ENCODE measurements at places on chromosomes 5 and 9. TPM values are rescaled to one million over a fixed set of nuclear protein-coding genes. Genes with fewer than 3 reads are reported as not detected.
A peak's percentile ranks its signal among the peaks of the same experiment; 100 is the strongest.

- no peak for DNase-seq
Observed at GRCh38 chr9:119902611-119903010, 533.4 kb upstream of the BRINP1 start.

Gene ADGRD2
- not detected for polyA plus RNA-seq

Gene APBA1
- polyA plus RNA-seq = not detected

GRCh38 chr9:33230756-33231622 is 9.0 kb upstream of the SPINK4 start:
- no peak for DNase-seq

DNA sequence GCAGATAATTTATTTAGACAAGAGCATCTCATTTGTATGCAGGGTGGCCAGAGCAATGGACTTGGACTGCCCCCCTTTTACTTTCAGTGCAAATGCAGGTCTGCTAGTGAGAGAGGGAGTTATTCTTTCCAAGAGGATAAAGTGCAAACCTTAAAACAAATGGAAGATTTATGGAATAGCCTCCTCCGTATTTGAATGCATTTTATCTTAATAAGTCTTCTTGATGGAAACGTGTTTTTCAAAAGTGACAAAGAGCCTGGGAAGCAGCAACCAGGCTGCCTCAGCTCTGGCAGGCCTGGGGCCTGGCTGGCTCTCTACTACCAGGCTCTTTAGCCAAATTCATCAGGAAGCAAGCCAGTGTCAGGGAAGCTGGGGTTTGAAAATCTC is 6.8 kb downstream of the NR2F1 start:
- no peak for DNase-seq

GRCh38 chr9:92727716-92728700 is 36.6 kb downstream of the BICD2 start:
- DNase-seq = no peak

Gene SUSD3
- 46.4 TPM for polyA plus RNA-seq

DNA sequence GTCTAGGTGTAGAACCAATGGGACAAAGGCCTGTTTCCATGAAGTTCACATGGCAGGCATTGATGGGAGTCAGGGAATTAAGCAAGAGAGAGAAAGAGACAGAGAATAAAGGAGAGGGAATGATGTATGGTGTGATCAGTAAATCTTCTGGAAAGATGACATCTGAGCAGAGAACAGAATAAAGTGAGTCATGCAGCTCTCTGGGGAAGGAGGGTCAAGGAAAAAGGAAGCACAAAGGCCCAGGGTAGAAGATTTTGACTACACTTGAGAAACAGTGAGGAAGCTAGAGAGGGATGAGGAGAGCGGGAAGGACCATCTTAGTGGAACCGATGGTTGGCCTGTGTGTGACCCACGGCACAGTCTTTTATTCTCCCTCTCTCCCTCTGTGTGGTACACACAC is 425.9 kb downstream of the SPOCK1 start:
- DNase-seq = no peak

DNA sequence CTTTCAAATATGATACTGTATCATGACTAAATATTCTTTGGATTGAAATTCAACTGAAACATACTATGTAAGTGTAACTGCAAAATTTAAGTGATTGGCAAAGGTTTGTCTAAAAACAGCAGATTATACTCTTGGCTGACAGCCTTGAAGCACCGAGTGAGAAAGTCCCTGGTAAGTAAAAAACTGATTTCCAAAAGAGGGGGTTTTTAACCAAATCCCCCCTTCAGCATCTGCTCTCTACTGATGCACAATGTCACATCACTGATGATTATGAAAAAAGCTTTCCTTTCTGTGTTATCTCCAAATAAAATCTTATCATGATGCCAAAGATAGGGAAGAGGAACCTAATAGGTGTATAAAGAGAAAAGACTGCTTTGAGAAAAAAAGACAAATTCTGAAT is 141.0 kb downstream of the MEF2C start:
- DNase-seq = no peak

Gene PCDH1
- polyA plus RNA-seq = not detected

Gene DRD1
- polyA plus RNA-seq = not detected

Gene ZFP2
- 2.1 TPM for polyA plus RNA-seq

- no peak for DNase-seq
Observed at GRCh38 chr5:138601444-138601843, 26.2 kb upstream of the HSPA9 start.

Gene SOX30
- 0.42 TPM for polyA plus RNA-seq

DNA sequence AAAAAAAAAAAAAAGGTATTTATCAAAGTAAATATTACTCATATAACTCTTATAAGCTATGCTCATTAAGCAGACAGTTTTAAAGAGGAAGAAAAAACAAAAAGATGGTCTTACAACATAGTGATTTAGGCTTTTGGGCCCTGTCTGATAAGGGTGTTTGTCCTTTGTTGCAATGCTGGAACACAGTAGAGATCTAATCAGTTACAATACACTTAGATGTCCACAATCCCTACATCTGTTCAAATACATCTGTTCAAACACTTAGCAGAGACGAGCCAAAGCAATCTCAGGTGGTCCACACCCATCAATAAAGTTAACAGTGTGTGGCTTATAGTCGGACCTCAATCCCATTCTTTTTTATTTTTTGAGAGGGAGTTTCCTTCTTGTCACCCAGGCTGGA is 11.0 kb downstream of the PRXL2C start:
- no peak for DNase-seq

Gene FRMD3
- polyA plus RNA-seq = 1.1 TPM

- no peak for DNase-seq
Observed at GRCh38 chr9:38405785-38406184, 13.3 kb downstream of the ALDH1B1 start.

GRCh38 chr5:141484310-141484640 is 555 bp upstream of the PCDHGC4 start:
- DNase-seq = no peak

Gene ARID3C
- not detected for polyA plus RNA-seq

DNA sequence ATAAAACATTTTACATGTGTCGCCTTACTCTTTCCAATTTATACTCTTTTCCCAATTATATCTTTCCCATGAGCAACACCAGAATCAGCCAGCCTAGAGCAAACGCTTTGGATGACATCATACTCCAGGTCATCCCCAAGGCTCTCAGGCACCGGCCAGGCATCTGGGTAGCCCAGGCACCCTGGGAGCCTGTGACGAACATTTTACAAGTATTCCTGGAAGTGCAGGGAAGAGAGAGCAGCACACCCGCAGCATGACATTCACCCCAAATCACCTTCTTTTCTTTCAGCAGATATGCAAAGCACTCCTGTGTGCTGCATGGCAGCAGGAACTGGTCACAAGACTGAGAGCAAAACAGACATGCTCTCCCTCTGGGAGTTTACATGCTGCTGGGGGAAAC is 75.7 kb upstream of the SMIM23 start:
- no peak for DNase-seq

- DNase-seq = no peak
Observed at GRCh38 chr9:79781263-79781662, 209.5 kb downstream of the TLE4 start.

GRCh38 chr9:130107955-130108354 is 54.2 kb downstream of the GPR107 start:
- DNase-seq = no peak

- DNase-seq = no peak
Observed at GRCh38 chr9:127973169-127974000, 7.4 kb downstream of the EEIG1 start.

GRCh38 chr9:107223381-107223780 is 59.7 kb upstream of the RAD23B start:
- DNase-seq = no peak

- peak; percentile 84 for DNase-seq
Observed at GRCh38 chr5:55172937-55173686, at the start of gene CDC20B. Gene CDC20B, minus strand, starts transcription at chr5:55173177. Its CDS starts 177 bp downstream, at chr5:55173000.

DNA sequence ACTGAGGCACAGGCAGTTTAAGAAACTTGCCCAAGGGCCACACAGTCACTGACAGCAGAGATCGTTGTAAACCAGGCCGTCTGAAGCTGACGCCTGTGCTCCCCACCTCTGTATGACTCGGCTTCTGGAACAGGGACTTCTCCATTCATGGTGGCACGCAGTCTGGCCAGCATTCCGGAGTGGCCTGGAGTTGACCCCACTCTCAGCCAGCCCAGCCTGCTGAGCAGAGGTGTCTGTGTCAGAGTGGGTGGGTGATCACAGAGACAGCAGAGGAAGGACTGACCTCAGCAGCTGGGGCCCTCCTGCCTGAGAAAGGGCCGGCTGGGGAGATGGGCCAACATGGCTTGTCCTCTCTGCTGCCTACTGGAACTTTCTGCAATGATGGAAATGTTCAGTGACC is 12.6 kb downstream of the LRSAM1 start:
- DNase-seq = no peak

Data from naive B cell (primary cell).